ENCODE measurements at places on chromosomes 6 and 20.

- DNase-seq, result no peak
Measured at GRCh38 chr20:5592165-5592564, 158.0 kb upstream of the SHLD1 start.

GRCh38 chr6:56378966-56379585 lies 131.7 kb upstream of the COL21A1 start:
- DNase-seq, result no peak

GRCh38 chr6:3402310-3403237 lies 54.3 kb downstream of the SLC22A23 start:
- DNase-seq, result no peak

- DNase-seq, result no peak
Measured at GRCh38 chr20:37803438-37804307, 99.3 kb upstream of the VSTM2L start.

- no peak for DNase-seq
Measured at GRCh38 chr6:47203266-47203937, 106.3 kb downstream of the TNFRSF21 start.

GRCh38 chr6:38420207-38420606 lies 219.5 kb downstream of the BTBD9 start:
- DNase-seq, result no peak

DNA sequence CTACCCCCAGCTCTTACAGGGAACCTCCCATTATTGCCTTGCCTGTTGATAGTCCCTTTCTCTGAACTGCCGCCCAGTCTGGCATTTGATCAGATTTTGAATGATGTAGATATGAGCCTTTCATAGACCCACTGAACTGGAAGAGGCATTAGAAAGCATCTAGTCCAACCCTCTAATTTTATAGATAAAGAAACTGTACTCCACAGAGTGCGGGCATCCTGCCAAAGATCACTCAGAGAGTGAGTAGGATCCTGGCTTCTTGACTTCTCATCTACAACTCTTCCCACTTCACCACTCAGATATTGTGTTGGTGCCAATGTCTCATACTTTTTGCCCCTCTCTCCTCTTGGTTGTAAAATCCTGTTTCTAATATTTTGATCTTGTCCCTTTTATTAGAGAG lies 179.2 kb upstream of the BMP2 start:
- no peak for DNase-seq

GRCh38 chr20:10474606-10475184 lies 39.6 kb downstream of the SLX4IP start:
- no peak for DNase-seq

All from T-helper 9 cell (primary cell).